ENCODE measurements at places on chromosomes 1 and 21.

DNA sequence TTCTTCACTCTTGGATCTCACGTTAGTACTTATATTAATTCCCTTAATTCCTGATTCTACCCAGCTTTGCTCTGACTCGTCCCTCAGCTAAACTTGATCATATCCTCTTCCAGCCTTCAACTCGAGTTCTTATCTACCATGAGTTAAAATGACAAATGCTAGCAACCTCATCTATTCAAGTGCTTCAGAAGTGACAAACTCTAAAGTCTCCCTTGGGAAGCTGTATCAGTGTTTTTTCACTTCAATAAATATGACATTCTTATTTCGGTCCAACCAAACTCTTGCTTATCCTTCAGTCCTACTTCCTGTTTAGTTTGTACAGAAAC lies 75.3 kb downstream of the FOXJ3 start:
- no peak for DNase-seq

- peak; percentile 73 for DNase-seq
Measured at GRCh38 chr1:180507795-180508724, 5.7 kb upstream of the ACBD6 start.

GRCh38 chr1:12738934-12739333 lies 7.1 kb upstream of the CFAP107 start:
- DNase-seq, result no peak

DNA sequence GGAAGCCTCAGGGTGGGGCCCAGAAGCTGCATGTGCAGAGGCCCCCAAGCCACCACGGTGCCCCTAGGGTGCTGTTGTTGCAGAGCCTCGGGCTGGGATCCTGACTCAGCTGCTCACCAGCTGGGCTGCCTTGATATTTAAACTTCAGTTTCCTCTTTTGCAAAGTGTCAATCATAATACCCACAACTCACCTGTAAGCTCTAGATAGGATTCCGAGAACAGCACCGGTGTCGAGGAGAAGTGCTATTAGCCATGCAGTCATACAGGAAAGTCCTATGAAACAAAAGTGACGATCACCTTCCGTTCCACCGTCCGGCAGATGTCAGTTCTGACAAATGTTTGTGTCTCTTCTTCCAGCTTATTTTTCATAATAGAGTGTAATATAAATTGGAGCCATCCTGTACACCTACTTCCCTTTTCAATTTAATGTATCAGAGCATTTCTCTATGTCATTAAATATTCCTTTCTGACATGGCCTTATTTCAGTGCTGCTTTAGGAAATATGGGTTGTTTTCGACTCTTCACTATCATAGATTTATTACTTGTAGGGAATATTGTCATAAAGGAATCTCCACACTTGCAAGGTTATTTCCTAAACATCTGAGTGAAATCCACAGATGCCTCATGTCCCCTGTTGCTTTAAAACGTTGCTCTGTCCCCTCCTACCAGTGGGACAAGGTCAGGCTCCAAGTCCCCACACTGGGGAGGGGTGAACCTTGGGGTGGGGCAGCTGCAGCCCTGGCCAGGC lies 100.8 kb downstream of the SIK1 start:
- DNase-seq, result no peak

GRCh38 chr1:102834688-102835320 lies 273.5 kb downstream of the COL11A1 start:
- DNase-seq, result peak; percentile 35

GRCh38 chr1:189656628-189657530 lies 820.8 kb downstream of the BRINP3 start:
- no peak for DNase-seq

DNA sequence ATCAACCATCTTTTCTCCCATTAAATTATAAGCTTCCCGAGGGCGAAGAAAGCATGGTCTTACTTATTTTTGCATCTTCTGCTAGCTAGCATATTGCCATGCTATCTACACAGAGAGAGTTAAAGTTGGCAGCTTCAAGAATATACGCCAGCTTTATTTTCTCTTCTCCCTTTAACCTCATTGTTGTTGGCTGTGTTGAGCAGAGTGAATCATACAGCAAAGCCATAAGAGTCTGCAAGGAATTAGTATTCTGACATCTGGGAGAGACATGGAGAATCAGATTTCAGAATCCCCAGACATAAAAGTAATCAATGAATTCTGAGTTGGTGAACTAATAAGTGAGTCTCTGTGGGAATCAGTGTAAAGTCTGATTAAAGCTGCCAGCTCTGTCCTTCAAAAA lies 649.6 kb upstream of the PTBP2 start:
- DNase-seq, result peak; percentile 12

GRCh38 chr1:244214009-244214967 lies 163.2 kb downstream of the ZBTB18 start:
- peak; percentile 99 for DNase-seq

DNA sequence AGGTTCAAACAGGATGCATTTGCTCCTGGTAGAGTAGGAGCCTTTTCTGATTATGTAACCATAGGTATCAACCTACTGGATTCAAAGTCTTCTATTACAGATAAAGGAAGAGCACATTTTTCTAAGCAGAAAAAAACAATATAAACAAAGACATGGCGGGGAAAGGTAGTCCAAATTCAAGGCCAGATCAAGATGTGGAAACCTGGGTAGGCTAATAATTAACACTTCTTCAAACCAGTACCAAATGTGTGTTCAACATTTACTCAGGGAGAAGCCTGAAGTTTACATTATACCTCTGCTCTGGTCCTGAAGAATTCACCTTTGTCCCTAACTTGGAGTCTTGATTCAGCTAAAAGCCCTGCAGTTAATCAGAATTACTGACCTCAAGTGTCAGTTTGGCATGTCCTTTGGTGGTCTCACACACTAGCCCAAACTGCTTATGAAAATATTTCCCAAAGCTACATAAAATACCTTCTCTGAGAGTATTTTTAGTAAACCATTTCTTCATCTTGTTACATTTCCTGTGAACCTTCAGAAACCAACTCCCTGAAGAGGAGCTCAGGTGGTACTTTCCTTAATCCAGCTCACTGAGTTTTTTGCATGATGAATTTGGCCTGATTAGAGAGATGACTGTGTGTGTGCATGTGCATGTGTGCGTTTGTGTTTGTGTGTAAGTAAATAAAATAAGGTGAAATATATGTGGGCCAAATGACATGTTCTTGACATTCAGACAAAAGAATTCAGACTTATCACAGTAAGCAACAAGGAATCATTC lies 70.2 kb downstream of the TOR3A start:
- no peak for DNase-seq

GRCh38 chr1:197989058-197989457 lies 71.9 kb downstream of the LHX9 start:
- DNase-seq, result no peak

DNA sequence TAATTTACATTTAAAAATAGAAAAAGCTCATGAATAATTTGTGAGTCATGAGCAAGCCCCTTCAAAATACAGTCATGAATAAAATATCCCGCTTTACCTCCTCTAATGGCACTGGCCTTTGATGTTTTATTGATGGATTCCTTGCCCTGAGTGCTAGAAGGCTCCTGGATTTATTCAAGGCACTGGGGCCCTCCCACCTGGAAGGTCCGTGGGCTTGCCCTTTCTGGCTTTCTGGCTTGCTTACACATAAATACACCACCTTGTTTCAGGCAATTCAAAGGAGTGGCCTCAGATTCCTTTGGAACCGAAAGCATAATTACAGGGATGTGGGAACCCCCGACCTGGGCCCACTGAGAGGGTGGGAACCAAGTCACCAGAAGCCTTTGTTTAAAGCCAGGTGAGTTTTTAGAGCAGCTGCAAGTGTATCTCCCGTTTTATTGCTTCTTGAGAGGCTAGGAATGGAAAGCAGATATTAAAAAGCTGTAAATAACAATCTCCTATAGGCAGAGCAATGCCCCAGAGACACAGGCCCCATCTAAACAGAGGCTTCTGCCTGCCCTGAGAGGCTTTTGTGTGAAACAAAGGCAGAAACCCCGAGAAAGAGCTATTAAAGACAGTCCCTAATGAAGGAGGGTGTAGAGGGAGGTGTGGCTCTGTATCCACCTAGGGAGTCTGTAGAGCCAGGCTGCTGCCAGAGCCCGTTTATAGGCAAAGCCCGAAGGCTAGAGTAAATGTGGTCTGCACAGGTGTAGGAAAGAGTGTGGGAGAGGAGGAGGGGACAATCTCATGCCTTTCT lies 126.4 kb downstream of the FAM78B start:
- DNase-seq, result peak; percentile 1

GRCh38 chr1:112397841-112398240 lies 1.8 kb downstream of the CTTNBP2NL start:
- no peak for DNase-seq

DNA sequence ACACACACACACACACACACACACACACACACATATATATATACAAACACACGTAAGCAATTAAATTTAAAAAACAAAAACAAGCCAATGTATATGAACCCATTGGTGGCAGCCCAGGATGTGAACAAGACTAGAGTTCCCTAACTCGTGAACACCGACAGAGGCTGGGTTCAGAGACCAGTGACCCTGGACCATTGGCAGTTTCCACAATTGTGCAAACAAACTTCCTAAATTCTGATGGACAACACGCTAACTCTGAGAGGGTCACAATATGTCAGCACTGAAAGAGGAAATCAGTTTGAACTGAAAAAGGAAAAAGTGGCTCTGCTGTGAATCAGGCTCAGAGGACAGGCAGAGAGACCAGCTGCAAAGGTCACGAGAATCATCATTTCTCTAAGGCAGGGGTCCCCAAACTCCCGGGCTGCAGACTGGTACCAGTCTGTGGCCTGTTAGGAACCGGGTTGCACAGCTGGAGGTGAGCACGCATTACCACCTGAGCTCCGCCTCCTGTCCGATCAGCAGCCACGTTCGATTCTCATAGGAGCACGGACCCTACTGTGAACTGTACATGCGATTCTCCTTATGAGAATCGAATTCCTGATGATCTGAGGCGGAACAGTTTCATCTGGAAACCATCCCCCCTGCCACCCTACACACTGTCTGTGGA lies 50.5 kb upstream of the ERO1B start:
- DNase-seq, result no peak

- peak; percentile 31 for DNase-seq
Measured at GRCh38 chr1:40799351-40799867, 15.8 kb downstream of the KCNQ4 start.

DNA sequence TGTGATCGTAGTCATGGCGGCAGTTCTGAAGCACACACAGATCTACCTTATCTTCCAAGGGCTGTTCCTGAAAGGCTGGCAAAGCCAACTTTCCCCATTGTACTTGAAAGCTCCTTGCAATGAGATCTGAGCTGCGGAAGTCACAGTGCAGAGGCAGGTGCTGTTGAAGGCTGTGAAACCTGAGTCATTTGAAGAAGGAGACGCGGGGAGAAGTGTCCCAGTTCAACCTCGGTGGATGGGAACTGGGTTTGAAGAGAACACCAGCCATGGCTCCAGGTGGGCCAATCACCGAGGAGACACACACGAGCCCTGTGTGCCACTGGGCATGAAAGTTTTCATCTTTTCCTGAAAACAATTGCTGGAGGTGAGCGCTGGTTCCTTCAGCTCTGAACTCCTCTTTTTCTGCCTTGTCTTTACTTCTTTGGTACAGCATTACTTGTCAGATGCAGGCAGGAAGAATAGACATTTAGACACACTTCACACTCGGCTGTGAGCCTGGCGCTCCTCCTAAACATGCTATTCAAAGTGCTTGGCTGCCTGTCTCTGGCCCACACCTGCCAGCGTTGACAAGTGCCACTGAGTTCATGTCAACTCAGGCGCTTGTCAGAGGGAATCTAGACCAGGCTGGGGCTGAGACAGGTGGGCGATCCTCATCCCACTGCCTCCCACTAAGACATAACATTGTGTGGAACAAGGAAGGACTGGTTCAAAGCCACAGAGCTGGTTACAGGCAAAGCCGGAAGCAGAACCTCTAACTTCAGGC lies 25.7 kb upstream of the PDE9A start:
- DNase-seq, result no peak

DNA sequence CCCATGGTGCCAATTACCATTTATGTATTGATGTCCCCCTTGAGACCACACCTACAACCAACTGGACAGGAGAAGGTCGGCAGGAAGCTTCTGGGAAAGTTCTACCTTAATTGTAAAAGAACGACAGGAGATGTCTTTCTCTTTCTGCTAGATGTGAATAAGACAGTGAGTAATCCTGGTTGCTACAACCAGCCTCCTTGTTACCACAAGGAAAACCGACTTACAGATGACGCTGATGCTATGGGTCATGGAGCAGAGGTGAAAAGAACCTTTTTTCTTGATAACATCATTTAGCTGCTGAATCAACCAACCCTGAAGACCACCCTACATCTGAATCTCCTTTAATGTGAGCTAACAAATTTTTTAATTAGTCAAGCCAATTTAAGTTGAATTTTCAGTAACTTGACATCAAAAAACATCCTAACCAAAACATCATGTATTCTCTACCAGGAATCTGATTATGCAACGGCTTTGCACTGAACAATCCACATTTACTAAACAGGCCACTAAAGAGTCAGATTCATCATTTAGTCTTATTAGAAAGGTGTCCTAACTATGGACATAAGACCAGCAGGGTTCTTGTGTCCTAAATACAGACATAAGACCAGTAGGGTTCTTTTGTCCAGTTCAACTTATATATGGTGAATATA lies 23.0 kb downstream of the RGS2 start:
- peak; percentile 79 for DNase-seq

DNA sequence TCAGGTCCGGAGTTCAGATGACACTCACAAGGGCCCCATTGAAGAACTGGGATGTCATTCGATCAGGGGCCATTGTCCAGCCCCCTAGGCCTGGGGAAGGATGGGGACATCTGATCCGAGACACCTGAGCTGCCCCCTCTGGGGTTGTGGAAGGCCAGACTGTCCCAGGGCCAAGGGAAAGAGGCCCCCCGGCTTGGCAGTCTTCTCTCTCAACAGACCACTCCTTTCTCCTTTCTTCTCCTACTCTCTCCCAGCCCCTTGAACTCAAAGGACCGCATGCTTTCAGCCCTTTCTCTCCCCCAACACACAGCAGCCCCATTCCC lies 1.1 kb downstream of the S100A1 start:
- DNase-seq, result no peak

GRCh38 chr1:193143285-193143684 lies 21.5 kb downstream of the CDC73 start:
- no peak for DNase-seq

GRCh38 chr1:183850852-183851251 lies 45.9 kb downstream of the RGL1 start:
- no peak for DNase-seq

- peak; percentile 14 for DNase-seq
Measured at GRCh38 chr1:29912425-29912824, 676.1 kb downstream of the PTPRU start.

- DNase-seq, result no peak
Measured at GRCh38 chr21:44484498-44485253, 29.4 kb downstream of the LRRC3 start.

- peak; percentile 70 for DNase-seq
Measured at GRCh38 chr1:183804916-183805841, at the start of gene RGL1. TSS of gene RGL1 (plus strand) at chr1:183805120. CDS start at chr1:183805298, 178 bp downstream.

DNA sequence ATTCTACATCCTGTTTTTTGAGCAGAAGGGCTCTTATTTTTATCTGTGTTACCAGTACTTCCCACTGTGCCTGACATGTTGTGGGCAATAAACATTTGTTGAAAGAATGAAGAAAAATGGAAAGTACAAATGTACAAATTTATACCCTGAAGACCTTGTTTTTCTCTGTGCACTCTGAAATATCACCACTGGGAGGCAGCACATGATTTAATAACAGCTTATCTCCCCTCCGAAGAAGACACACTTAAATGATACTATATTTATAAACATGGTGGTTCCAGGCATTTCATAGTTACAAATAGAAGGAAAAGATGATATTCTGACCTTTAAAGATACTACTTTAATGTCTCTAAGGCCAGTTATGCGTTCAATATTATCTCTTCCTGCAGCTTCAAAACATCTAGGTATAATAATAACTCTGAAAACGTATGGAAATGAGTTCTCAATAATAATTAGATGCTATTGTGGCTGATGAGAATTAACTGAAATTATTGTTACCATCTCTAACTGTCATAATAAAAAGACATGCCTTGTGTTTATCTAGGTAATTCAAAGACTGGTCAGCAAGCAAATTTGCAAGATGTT lies 12.8 kb downstream of the DYNLT5 start:
- peak; percentile 22 for DNase-seq
